Muscle of back (tissue), 13 donors: ENCODE measurements at places on chromosomes 13 and 19. TPM values are rescaled to one million over a fixed set of nuclear protein-coding genes. Genes with fewer than 3 reads are reported as not detected.
A peak's percentile ranks its signal among the peaks of the same experiment; 100 is the strongest.

DNA sequence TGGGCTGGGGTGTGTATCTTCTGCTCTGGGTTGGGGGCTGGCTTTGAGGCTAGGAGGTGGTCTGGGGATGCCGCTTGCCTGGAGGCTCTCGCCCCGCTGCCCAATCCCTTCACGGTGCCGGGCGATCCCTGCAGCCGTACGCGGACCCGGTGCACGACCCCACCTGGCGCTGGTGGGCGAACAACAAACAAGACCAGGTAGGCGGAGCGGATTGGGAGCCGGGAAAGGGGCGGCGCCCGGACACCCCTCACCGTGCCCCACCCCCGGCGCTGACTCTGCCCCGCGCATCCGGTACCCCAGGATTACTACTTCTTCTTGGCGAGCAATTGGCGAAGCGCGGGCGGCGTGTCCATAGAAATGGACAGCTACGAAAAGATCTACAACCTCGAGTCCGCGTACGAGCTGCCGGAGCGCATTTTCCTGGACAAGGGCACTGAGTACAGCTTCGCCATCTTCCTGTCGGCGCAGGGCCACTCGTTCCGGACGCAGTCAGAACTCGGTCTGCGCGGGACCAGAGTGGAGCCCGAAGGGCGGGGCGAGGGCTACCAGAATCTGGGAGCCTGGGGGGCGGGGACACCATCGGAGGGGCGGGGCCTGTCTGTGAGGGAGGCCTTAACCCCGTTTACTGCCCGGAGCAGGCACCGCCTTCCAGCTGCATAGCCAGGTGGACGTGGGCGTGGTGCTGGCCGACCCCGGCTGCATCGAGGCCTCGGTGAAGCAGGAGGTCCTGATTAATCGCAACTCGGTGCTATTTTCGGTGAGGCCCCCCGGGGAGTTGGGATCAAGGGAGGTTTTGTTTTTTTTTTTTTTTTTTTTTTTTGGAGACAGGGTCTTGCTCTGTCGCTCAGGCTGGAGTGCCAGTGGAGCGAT is 12.1 kb upstream of the PSMD8 start:
- DNase-seq = peak; percentile 62

- DNase-seq = peak; percentile 84
Measured at GRCh38 chr19:18156841-18157464, 4.0 kb downstream of the PIK3R2 start.

DNA sequence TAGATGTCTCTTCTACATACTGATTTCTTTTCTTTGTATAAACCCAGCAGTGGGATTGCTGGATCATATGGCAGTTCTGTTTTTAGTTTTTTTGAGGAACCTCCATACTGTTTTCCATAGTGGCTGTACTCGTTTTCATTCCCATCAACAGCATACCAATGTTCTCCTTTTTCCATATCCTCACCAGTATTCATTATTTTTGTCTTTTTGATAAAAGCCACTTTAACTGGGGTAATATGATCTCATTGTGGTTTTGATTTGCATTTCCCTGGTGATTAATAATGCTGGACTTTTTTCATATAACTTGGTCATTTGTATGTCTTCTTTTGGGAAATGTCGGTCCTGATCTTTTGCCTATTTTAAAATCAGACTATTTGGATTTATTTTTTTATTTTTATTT is 108.5 kb downstream of the PAN3 start:
- DNase-seq = no peak

GRCh38 chr13:85332615-85333014 is 466.6 kb downstream of the SLITRK6 start:
- DNase-seq = no peak

- DNase-seq = no peak
Measured at GRCh38 chr19:12838182-12838885, at the start of gene MAST1. Gene MAST1, plus strand, starts transcription at chr19:12838515. Its CDS starts 58 bp downstream, at chr19:12838573.

- DNase-seq = no peak
Measured at GRCh38 chr13:68550330-68550729, 1320.2 kb upstream of the PCDH9 start.

GRCh38 chr13:44416301-44416700 is 42.7 kb downstream of the SERP2 start:
- no peak for DNase-seq

DNA sequence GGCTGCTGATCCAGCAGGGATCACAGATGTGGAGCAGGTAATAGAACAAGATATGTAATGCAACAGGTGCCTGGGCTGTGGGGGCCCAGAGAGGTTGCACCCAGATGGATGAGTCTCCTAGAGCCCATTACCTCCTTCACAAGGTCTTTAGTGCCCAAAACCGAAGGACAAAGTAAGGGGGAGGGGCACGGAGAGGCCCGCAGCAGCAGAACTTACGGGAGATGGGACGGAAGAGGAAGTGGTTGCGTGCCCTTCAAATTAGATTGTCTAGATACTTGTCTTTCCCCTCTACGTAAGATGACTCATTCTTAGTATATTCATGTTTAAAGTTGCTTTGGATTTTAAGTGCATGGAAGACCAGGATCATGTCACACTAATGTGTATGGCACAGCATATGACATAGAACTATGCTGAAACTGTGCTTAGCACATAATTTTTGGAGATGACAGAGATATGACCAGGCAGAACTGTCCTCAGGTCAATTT is 5.7 kb upstream of the MRPS31 start:
- no peak for DNase-seq

DNA sequence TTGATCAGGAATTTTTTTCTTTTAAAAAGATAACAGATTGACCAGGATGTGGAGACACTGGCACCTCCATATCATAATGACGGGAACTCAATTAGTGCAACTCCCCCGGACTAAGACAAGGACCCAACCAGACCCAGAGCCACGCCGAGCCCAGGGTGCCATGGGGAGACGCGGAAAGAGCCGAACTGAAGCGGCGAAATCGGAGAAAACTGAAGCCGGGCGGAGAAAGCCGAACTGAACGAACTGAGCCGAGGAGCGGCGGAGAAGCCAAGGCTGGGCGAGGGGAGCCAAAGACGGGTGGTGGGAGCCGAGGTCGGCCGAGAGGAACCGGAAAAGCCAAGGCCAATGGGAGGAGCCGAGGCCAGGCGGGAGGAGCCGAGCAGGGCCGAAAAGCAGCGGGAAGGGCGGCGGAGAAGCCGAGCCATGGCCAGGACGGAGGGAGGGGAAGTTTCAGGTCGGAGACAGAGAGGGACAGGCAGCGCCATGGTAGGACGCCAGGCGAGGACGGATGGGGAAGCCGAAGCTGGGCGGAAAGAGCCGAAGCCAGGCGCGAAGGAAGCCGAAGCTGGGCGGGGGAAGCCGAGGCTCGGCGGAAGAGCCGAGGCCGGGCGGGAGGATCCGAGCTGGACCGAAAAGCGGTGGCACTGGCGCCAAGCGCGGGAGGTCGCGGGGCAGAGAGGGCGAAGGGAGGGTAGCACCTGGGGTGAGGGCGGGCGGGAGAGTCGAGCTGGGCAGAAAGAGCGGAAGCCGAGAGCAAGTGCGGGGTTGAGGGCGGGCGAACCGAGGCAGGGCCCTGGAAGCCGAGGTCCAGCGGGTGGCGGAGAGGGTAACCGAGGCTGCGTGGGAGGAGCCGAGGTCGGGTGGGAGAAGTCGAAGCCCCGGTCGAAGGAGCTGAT is 29.4 kb downstream of the ZNF557 start:
- DNase-seq = peak; percentile 96

GRCh38 chr13:111382411-111382810 is 62.0 kb downstream of the TEX29 start:
- no peak for DNase-seq

DNA sequence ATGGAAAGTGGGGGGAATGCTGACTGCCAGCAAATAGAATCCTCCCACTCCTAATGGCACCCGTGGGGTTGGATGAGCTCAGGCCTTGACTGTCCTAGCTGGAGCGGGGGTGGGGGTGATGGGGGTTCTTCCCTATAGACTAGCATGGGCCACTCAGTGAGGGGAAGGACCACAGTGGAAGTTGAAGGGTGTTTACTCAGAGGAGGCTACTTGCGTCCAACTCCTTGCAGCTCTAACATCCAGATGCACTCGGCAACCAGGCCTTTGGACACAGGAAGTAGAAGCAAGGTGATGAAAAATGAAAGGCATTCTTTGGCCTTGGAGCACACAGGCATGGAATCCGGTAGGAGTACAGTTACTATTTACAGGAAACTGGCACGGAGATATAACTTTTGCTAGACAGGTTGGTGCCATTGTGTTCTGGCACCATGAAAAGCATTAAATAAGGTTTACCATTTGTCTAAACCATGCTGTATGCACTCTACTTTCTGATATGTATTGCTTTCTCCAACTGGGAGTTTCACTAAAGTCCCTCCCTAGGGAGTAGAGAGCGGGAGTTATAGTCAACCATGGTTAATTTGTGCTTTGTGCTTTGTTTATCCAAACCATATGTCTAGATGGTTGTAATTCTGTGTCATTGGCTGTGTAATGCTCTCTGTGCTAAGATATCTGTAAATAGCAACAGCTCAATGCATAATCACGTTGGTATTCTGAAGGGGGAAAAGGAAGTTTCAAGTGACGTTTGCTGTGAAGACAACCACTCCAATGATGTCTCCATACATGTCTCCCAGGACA is 125.3 kb downstream of the TSHZ3 start:
- DNase-seq = peak; percentile 93

DNA sequence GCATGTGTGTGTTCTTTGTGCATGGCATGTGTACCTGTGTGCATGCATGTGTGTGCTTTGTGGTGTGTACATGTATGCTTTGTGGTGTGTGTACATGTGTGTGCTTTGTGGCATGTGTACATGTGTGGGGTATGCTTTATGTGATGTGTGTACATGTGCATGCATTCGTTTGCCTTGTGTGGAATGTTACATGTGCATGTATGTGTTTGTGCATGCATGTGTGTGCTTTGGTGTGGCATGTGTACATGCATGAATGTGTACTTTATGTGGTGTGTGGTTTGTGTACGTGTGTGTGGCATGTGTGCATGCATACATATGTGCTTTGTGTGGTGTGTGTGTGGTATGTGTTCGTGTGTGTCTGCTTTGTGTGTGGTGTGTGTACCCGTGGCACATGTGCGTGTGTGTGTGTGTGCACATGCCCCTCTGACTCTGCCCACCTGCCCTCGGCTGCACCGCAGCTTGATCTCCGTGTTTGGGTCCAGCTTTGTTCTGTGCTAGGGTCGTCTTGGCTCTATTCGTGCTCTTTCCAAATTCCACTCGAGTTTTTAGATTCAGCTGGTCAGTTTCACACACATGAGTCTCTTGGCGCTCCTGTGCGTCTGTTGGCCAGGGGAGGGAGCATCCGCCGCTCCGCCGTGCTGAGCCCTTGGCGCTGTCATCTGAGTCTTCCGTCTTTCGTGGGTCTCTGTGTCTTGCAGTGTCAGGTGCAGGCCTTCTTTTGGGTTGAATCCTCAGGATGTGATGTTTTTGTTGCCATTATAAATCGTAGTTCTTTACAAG is 46.5 kb upstream of the TFDP1 start:
- no peak for DNase-seq

DNA sequence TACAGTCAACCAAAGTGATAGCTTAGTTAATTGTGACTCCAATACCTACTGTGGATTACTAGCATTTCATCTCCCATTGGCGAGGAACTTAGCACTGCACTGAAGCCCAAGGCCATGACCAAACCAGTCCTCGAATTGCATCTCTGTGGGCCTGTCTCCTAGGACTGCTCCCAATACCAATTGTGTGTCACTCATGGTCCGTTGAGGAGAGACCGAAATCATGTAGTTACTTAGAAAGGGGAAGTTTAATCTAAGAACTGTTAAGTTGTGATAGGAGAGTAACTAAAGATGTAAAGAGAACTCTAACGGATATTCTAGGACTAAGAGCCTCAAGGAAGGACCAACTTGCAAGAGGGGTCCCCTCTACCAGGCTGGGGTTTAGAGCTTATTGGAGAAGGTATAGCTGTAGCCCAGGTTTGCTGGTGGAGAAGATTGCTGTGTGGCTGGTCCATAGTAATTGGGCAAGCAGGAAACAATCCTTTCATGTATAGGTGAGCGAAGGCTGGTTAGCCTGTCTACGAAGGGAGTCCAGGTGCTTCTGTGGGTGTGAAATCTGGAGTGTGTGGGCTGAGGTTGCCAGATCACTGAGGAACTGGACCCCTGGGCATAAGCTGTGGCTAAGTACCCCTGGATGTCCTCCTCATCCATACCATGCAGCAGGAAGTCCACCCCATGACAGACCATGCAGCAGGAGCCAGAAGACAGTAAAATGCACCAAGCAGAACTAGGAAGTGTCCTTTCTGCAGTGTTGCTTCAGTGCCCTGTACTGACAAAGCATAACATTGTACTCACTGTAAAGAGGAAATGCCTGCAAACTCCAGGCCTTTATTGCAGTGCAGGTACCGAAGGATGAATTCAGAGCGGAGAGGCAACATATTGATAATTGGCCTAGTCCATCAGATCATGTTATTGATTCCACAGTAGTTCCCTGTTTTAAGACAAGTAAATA is 30.8 kb downstream of the DNAJC3 start:
- DNase-seq = no peak

DNA sequence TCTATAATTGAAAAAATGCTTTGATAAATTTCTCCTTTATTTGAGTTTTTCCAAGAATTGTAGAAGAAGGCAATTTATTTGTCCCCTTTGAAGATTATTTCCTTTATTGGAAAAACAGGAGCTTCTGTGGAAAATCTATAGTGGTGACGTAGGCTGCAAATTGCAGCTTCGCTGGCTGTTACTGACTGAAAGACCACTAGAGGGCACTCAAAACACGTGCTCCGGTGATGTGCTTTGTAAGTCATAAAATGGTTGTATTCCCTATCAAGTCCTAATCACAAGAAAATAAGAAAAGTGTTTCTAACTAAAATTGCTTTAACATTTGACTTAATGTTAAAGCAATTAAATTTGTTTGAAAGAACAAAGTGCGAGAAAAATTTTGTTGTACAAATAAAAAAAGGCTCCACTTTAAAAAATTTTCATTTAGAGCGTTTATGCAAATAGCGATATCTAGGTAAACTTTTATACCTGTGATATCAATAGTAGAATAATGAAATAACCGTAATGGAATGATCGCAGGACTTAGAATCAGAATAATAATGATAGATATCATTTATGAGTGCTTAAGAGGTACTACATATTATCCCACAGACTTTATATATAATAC is 638.2 kb upstream of the SPRY2 start:
- peak; percentile 39 for DNase-seq

GRCh38 chr13:49399801-49400472 is 43.9 kb downstream of the CAB39L start:
- no peak for DNase-seq

- peak; percentile 88 for DNase-seq
Measured at GRCh38 chr13:83423861-83424260, 458.4 kb downstream of the SLITRK1 start.

Gene FGF14
- 0.20 TPM for polyA plus RNA-seq

Gene SWSAP1
- 0.85 TPM for polyA plus RNA-seq

Gene LIM2
- not detected for polyA plus RNA-seq

Gene PLIN5
- 2.0 TPM for polyA plus RNA-seq

Gene FSD1
- polyA plus RNA-seq = 2.1 TPM

Gene FFAR3
- not detected for polyA plus RNA-seq

Gene ZNF549
- polyA plus RNA-seq = 8.6 TPM

Gene ZNF737
- 11.7 TPM for polyA plus RNA-seq

Gene BCL2L12
- 25.2 TPM for polyA plus RNA-seq
